Kidney (tissue), 22 donors: ENCODE measurements at places on chromosomes 7 and 10.

DNA sequence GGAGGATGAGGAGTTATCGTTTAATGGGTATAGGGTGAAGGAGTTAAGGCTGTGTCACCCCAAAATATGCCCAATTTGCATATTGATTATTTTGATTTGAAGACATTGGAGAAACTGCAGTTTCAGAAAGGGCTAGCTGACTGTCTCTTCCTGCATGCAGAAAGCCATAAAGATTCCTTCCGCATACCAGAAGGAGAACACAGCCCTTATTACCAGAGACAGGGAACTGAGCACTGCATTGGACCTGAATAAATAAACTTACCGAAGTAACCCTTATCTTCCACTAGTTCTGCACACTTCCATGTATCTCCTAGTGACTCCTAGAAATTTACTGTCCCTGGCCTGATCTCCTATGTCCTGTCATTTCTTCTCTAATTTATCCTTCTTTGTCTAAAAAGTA lies 821.9 kb upstream of the AUTS2 start:
- no peaks in the 10 kb centered on the region for H3K27me3 ChIP-seq
- no peaks in the 10 kb centered on the region for H3K36me3 ChIP-seq
- H3K27ac ChIP-seq = no peak overlapping the region
- DNase-seq = no peak

DNA sequence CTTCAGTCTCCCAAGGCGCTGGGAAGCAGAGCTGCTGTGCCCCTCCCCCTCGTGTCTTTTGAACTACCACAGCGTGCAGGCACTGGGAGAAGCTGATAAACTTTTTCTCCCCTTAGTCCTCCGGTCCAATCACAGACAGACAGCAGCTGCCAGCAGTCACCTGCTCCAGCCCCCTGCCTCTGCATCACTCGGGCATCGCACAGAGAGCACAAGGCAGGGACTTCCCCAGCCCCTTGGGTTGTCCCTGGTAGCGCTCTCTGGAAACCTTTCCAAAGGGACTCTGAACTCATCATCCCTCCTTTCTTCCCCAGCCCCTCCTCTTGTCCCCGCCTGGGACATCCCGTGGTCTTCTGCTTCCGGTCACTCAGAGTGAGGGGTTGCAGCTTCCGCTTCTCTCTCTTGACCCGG lies 1.4 kb upstream of the NEUROG3 start:
- H3K27ac ChIP-seq = no peak overlapping the region
- no peak overlapping the region for H3K4me3 ChIP-seq
- no peaks in the 10 kb centered on the region for H3K4me1 ChIP-seq
- H3K36me3 ChIP-seq = no peaks in the 10 kb centered on the region

DNA sequence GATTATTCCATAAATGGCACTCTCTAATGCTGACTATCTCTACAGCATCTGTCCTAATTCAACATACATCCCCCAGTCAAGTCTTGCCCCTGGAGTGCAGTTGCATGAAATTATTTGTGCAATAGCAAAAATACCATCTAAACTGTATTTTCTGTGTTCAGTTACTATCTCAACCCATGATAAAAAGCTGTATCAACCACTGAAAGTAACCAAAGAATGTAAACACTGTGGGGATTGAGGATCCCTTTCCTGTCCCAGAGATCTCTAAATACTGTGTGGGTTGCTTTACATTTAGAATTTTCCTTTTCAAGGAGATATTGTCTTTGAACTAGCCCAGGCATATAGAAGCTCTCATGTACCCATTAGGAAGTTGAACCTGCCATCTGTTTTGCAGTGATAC lies 23.9 kb upstream of the DGKI start:
- DNase-seq = no peak
- no peak overlapping the region for H3K27ac ChIP-seq
- no peak overlapping the region for H3K4me3 ChIP-seq
- no peaks in the 10 kb centered on the region for H3K36me3 ChIP-seq
- H3K4me1 ChIP-seq = no peaks in the 10 kb centered on the region
- H3K27me3 ChIP-seq = no peaks in the 10 kb centered on the region

- no peak overlapping the region for H3K27ac ChIP-seq
- H3K4me3 ChIP-seq = no peak overlapping the region
- no peak for DNase-seq
- H3K27me3 ChIP-seq = no peaks in the 10 kb centered on the region
Measured at GRCh38 chr10:129438024-129438423, 29.0 kb upstream of the MGMT start.

DNA sequence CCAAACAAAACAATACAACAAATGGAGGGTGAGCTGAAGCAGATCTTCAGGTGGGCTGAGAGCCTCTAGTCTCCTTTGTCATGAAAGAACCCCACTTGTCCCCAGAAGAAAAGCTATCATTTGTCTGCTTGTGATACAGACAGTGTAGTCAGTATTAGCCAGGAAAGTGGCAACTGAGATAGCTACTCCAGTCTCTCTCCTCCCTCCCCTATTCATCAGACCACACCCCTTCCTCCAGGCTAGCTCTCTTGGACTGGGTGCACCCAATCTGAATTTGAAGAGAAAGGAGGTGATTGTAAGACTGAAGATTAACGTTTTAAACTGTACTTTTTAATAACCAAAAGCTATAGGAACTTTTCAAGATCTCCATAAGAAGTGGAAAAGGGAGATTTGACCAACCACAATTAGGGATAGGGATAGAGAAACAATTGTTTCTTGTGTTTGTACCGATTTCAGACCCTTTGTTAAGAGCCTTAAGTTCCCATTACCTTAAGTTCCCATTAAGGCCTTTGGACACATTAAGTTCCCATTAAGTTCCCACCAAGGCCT lies 14.1 kb downstream of the BMPR1A start:
- H3K27me3 ChIP-seq = no peaks in the 10 kb centered on the region
- DNase-seq = no peak
- no peak overlapping the region for H3K27ac ChIP-seq
- H3K4me3 ChIP-seq = no peak overlapping the region
- no peaks in the 10 kb centered on the region for H3K4me1 ChIP-seq

DNA sequence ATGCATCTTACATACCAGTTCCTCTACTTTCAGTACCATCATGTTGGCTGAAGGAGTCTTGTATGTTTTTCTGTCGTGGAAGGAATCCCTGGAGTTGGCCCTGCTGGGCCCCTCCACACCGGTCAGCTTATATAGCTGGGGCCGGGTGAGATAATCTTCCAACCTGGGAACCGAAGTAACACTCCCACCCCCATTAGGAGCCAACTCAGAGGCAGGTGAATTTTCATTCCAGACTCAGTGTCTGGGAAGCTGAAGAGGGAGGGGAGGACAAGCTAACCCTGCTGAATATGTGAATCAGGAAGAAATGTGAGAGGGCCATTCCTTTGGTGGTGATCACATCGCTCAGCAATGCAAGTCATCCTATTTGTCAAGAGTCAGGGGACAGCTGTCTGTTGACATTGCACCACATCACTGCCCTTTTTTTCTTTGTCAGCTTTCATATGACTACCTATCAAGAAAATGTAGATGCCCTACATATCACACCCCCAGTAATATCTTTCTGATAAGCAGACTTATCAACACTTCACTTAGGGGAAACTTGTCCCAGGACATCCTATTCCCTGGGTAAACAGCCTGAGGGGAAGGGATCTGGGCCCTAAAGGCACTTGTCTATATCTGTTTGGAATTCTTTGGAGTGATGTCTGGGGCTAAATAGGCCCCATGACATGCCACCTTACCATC lies at the start of gene ANKRD1:
ANKRD1 (minus strand) TSS at position 102 of the 681 bp plus-strand sequence; CDS start at position 42, 60 bp downstream.
- no peaks in the 10 kb centered on the region for H3K27me3 ChIP-seq
- no peaks in the 10 kb centered on the region for H3K36me3 ChIP-seq
- no peak within 1 kb of the TSS for H3K27ac ChIP-seq
- no peaks in the 10 kb centered on the region for H3K4me1 ChIP-seq

DNA sequence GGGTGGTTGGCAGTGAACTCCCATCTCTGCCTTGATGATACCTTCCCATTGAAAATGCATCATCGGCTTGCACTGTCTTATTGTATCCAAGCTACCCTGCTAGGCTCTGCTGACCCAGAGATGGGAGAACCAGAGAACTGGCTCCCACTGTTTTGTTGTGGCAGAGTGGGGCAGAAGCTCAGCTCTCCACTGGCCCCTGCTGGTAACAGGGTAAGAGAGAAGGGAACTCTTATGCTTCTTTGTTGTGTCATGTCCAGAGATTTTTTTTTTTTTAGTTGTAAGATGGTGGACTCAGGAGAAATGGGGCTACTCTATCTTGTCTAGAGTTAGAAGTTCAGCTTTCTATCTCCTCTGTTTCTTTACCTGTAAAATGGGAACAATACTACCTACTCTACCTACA lies 100.5 kb upstream of the SDK1 start:
- no peaks in the 10 kb centered on the region for H3K27me3 ChIP-seq
- H3K4me3 ChIP-seq = no peak overlapping the region
- no peaks in the 10 kb centered on the region for H3K36me3 ChIP-seq
- H3K27ac ChIP-seq = no peak overlapping the region
- H3K4me1 ChIP-seq = no peaks in the 10 kb centered on the region
- DNase-seq = peak; percentile 24

- no peak for DNase-seq
- no peak overlapping the region for H3K4me3 ChIP-seq
- no peaks in the 10 kb centered on the region for H3K36me3 ChIP-seq
- H3K27ac ChIP-seq = no peak overlapping the region
- no peaks in the 10 kb centered on the region for H3K27me3 ChIP-seq
Measured at GRCh38 chr7:54161621-54162020, 380.6 kb upstream of the VSTM2A start.

- no peaks in the 10 kb centered on the region for H3K36me3 ChIP-seq
- no peak overlapping the region for H3K27ac ChIP-seq
- no peaks in the 10 kb centered on the region for H3K4me1 ChIP-seq
- no peaks in the 10 kb centered on the region for H3K27me3 ChIP-seq
- no peak for DNase-seq
Measured at GRCh38 chr10:123724747-123725146, 58.6 kb downstream of the GPR26 start.

DNA sequence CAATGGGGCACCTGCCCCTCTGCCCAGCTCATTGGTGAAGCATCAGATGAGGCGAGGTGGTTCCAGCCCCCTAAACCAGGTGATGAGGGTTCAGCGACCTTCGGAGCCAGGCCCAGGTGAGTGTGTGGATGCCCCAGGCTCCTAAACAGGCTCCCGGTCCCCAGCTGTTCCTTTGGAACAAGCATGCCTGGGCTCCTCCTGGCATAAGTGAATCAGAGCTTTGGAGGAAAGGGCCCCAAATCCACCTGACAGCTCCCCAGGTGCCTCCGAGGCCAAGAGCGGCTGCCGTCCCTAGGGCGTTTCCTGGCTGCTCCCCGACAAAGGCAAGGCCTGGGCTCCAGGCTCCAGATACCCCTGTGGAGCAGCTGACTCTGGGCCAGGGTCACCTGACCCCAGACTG lies 61.3 kb downstream of the YKT6 start:
- H3K4me3 ChIP-seq = no peak overlapping the region
- H3K27me3 ChIP-seq = no peaks in the 10 kb centered on the region
- H3K36me3 ChIP-seq = no peaks in the 10 kb centered on the region
- no peak overlapping the region for H3K27ac ChIP-seq
- no peak for DNase-seq
- H3K4me1 ChIP-seq = no peaks in the 10 kb centered on the region

- H3K4me1 ChIP-seq = no peaks in the 10 kb centered on the region
- DNase-seq = no peak
Measured at GRCh38 chr7:18978108-18978495, 139.3 kb downstream of the TWIST1 start.

- DNase-seq = no peak
- no peak overlapping the region for H3K4me3 ChIP-seq
- no peaks in the 10 kb centered on the region for H3K36me3 ChIP-seq
- no peaks in the 10 kb centered on the region for H3K4me1 ChIP-seq
Measured at GRCh38 chr7:85529831-85530230, 343.0 kb upstream of the SEMA3D start.

GRCh38 chr10:88744002-88744401 lies 15.8 kb upstream of the LIPN start:
- H3K36me3 ChIP-seq = no peaks in the 10 kb centered on the region
- no peaks in the 10 kb centered on the region for H3K27me3 ChIP-seq
- no peak overlapping the region for H3K4me3 ChIP-seq
- no peak overlapping the region for H3K27ac ChIP-seq
- H3K4me1 ChIP-seq = no peaks in the 10 kb centered on the region

- H3K4me1 ChIP-seq = no peaks in the 10 kb centered on the region
- no peaks in the 10 kb centered on the region for H3K36me3 ChIP-seq
- DNase-seq = no peak
- H3K4me3 ChIP-seq = no peak overlapping the region
- no peak overlapping the region for H3K27ac ChIP-seq
Measured at GRCh38 chr10:122454071-122454470, 382 bp upstream of the ARMS2 start.

DNA sequence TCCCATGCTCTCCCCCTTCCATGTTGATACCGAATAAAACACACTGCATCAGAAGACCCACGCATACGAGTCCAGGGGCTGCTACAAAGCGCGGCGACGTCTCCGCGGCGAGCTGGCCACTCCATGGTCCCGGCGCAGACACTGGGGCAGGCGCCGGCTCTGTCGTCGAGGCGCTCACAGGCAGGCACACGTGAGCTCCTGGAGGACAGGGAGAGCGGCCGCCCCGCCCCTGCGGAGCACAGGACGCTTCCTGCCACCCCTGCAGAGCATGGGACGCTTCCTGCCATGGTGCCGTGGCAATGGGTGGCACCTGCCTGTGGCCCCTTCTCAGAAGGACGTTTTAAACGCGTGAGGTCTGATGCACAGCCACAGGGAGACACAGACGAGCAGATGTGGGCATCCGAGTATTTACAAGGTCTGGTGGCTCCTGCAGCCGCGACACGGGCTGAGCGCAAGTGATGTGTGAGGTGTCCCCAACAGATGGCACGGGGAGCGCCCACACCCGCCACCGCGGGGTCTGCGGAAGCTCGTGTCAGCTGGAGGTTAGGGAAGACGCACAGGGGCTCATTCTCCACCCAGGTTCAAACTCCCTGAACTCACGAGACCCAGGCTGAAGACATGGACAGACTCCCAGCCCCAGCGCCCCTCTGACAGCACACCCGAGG lies 21.4 kb upstream of the GPR146 start:
- H3K4me3 ChIP-seq = no peak overlapping the region
- H3K27me3 ChIP-seq = no peaks in the 10 kb centered on the region
- no peak for DNase-seq
- H3K4me1 ChIP-seq = no peaks in the 10 kb centered on the region
- H3K36me3 ChIP-seq = no peaks in the 10 kb centered on the region

- H3K27ac ChIP-seq = no peak overlapping the region
- DNase-seq = no peak
- no peak overlapping the region for H3K4me3 ChIP-seq
- no peaks in the 10 kb centered on the region for H3K27me3 ChIP-seq
- no peaks in the 10 kb centered on the region for H3K36me3 ChIP-seq
- no peaks in the 10 kb centered on the region for H3K4me1 ChIP-seq
Measured at GRCh38 chr7:108236681-108237415, 106.7 kb upstream of the LAMB4 start.

DNA sequence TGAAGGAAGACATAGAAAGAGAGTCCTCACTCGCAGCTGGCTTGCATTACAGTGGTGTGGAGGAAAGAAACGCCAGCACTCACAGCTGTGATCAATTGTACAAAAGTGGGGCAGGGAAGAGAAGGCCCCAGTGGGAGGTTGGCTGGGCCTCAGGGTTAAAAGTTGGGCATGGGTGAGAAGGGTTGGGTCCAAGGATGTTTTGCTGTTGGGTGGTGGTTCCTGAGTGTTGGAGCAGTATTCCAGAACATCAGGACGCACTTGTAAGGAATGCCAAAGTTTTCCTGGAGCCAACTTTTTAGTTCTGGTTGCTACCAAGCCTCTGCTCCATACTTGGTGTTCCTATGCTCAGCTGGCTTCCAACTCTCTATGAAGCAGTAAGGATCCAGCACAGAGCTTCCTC lies 55.4 kb upstream of the MKRN1 start:
- H3K27me3 ChIP-seq = no peaks in the 10 kb centered on the region
- DNase-seq = no peak
- no peak overlapping the region for H3K4me3 ChIP-seq
- no peaks in the 10 kb centered on the region for H3K36me3 ChIP-seq
- H3K4me1 ChIP-seq = no peaks in the 10 kb centered on the region
- no peak overlapping the region for H3K27ac ChIP-seq
